ENCODE measurements at places on chromosomes 5 and 9.

GRCh38 chr5:10485142-10485795, 43.6 kb downstream of the ROPN1L start:
- DNase-seq: no peak

DNA sequence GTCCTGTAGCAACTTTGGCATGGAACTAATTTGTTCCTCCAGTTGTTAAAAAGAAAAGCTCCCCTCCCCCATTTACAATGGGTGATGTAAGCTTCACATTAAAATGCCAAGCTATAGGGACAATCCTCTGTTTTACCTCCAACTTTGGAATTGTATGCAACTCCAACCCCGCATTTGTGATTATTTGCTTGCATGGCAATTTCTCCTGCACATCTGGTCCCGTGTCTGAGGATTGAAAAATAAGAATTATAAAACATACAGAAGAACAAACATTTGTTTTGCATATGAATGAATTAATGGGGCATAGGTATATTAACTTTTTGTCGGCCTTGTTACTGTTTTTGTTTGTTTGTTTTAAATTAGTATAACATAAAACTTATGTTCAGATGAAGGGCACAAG, 17.2 kb downstream of the PCSK1 start:
- DNase-seq: no peak

DNA sequence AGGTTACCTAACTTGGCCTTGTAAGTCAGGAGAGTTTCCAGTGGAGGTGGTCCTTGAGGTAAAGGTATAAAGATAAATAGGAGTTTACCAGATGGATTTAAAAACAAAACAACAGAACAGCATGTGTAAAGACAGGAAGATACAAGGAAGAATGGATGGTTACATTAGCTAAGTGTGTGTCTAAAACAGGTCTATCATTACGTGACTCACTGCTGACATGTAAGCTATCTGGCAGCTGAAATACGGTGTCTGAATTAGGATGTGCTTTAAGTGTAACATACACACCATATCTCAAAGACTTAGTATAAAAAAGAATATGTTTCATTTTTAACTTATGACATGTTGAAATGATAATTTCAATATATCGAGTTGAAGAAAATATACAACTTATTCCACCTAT, 405.1 kb upstream of the ADAMTSL1 start:
- DNase-seq: no peak

DNA sequence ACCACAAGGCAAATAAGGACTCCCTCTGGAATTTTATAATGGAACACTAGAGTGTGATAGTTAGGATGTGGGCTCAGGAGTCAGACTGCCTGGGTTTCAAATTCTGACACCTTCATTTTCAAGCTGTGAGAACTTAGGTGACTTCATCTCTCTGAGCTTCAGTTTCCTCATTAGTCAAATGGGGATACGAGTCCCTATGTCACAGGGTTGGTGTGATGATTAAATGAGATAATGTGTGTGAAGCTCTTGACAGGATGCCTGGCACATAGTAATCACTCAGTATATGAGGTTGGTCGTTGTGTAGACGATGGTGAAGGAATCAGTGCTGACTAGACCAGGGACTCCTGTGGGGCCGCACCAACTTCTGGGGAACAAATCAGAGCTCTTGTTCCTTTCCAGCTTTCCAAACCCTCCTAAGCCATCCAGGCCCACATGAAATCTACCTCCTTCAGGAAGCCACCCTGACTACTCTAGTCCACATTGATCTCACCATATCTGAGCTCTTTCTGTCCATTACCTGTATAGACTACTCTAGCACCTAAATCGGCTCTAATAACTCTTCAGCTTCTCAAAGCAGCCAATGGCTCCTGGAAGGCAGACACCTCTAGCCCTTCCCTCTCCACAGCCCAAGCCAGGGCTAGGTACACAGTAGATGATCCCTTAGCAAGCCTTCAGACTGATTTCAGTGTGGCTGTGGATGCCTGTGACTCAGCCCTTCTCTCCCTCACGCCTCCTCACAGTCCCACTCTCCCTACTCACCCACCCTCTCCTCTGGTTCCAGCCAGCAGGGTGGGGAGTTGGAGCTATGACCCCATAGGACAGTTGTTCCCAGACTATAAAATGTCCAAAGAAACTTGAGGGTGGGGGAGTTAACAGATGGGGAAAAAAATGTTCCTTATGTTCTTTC, 2.5 kb upstream of the TCF7 start:
- DNase-seq: no peak

All from cortex of kidney (tissue), 1 donor.